ENCODE measurements at places on chromosomes 2 and 18.

- DNase-seq, result no peak
Measured at GRCh38 chr2:60054571-60055340, 498.7 kb downstream of the BCL11A start.

- no peak for DNase-seq
Measured at GRCh38 chr18:34801774-34802173, 91.7 kb downstream of the DTNA start.

DNA sequence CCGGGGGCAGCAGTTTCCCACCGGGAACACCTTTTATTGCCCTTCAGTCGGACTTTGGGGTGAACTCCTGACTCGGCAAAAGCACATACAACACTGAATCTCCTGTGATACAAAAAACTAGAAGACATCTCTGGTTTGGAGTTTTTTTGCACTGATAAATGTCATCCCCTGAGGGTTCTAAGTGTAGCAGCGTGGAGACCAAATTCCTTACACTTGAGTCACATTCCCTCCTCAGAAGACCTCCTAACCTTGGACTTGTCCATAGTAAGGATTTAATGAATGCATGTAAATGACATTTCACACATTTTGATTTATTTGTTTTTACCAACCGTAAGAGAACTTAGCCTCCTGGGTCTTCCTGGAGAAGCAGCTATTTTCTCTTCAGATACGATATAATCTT is 54.0 kb upstream of the GPR45 start:
- DNase-seq, result no peak

DNA sequence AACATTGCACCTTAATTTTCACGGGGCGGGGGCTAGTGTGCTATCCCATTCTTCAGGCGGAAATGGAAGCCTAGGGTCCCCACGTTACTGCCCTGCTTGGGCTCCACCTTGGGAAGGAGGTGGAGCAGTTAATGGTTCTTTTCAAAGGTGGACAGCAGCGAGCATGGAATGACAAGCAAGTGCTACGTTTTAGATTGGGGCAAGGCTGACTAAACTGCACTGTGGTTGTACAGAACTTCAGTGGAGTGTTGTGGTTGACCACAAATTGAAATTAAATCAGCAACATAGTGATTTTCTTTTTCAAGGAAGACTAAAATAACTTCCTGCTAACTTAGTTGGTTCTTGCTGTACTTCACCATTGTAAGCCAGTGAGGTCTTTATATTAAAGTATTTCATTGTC is 47.0 kb downstream of the CHRNA1 start:
- DNase-seq, result no peak

GRCh38 chr2:202105025-202105424 is 32.0 kb downstream of the KIAA2012 start:
- no peak for DNase-seq

DNA sequence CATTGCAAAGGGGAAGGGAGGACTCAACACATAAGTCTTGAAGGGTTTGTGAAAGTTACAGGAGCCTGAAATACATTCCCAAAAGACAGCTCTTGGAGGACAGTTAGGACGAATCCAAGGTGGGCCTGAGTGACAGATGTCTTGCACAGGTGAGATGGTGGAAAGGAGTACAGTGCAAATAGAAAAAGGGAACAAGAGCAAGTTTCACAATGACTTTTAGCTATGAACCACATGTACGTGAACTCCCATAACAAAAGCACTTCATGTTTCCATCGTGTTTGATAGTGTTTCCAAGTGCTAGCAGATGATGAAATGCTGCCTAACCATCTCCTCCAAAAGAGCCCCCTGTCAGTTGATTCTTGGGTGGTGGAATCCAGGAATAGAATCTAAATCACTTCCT is 1.8 kb downstream of the IL18RAP start:
- DNase-seq, result no peak

DNA sequence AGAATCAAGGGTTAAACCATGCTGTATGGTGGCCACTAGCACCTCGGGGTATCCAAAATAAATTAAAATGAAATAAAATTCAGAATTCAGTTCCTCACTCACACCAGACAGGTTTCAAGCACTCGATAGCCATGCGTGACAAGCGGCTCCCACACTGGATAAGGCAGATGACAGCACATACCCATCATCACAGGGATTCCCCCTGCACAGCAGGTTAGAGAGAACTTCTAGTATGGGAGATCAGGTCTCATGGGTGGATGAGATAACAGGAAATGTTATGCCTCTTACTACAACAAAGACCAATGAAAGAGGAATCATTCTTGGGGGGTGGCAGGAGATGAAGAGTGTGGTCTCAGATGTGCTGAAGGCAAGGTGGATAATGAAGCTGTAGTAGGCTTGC is 121.9 kb upstream of the ACAA2 start:
- DNase-seq, result no peak

DNA sequence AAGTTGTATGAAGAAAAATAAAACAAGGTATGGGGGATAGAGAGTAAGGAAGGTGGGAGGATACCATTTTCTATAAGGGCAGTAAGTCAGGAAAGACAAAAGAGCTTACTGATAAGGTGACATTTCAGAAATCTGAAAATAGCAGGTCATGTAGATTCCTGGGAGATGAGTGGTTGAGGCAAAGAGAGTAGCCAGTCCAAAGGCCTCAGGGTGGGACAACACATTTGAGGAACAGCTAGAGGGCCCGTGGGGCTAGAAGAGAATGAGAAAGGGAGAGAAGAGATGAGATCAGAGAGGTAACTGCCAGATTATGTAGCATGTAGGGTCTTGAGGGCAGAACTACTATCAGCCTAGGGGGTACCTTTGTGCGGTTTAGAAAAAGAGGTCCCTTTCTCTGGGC is 2.9 kb downstream of the CLHC1 start:
- no peak for DNase-seq

GRCh38 chr2:119108186-119108585 is 50.4 kb downstream of the C1QL2 start:
- no peak for DNase-seq

DNA sequence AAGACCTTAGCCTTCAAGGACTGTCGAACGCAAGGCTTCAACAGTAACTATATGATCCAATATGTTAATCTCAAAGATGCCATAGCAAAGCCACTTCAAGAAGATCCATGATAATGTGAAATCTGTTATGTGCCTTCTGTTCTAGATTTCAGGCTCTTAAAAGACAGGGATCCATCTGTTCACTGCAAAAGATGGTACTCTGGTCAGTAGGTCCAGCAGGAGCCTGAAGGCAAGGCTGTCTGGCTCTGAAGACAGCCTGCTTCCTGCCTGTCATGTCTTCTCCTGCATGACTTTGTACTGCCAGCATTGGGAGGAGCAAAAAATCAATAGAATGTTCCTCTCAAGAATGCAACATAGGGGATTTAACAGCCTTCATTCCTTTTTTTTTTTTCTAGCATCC is 270.8 kb upstream of the PARD3B start:
- DNase-seq, result no peak

DNA sequence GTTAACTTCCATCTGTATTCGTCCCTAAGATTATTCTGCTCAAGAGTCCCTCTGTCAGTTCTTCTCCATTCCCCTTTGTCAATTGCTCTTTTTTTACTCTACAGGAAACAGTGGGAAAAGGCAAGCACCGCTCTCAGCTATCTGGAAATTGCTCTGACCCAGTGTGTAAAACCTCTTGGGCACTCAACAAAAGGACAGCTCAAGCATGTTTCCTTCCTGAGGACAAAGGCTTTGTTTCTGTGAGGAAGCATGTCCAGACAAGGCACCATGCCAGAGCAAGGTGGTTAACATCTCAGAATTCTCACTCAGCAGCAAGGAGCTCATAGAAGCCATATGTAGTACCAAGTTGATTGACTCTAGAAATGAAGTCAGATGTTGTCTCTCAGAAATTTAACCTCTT is 735.6 kb downstream of the TSN start:
- DNase-seq, result no peak

Measured in GM20000 (cell line).